ENCODE measurements at places on chromosomes 6 and 20. TPM values are rescaled to one million over a fixed set of nuclear protein-coding genes. Genes with fewer than 3 reads are reported as not detected.

CTAGE9 gene
- total RNA-seq, result not detected

ABRACL gene
- total RNA-seq, result 33.2 TPM

FAM162B gene
- total RNA-seq, result not detected

SPO11 gene
- total RNA-seq, result not detected

SYNDIG1 gene
- 10.4 TPM for total RNA-seq

SLA2 gene
- not detected for total RNA-seq

GRM1 gene
- 0.17 TPM for total RNA-seq

ARG1 gene
- total RNA-seq, result not detected

FAM83B gene
- total RNA-seq, result not detected

TP53RK gene
- 19.0 TPM for total RNA-seq

ADGRF4 gene
- not detected for total RNA-seq

TFAP2C gene
- total RNA-seq, result 35.3 TPM

UBE2J1 gene
- 31.5 TPM for total RNA-seq

TENT5A gene
- total RNA-seq, result 2.7 TPM

CLDN20 gene
- not detected for total RNA-seq

HLA-DOA gene
- 0.69 TPM for total RNA-seq

ACSS1 gene
- total RNA-seq, result not detected

C20orf204 gene
- 3.9 TPM for total RNA-seq

SAPCD1 gene
- 3.7 TPM for total RNA-seq

DNAH8 gene
- total RNA-seq, result not detected

HLA-F gene
- 1.9 TPM for total RNA-seq

SLC12A5 gene
- 10.4 TPM for total RNA-seq

PAK5 gene
- total RNA-seq, result 6.8 TPM

BEND6 gene
- 1.2 TPM for total RNA-seq

ATP6V1G2 gene
- total RNA-seq, result 95.6 TPM

PAX1 gene
- not detected for total RNA-seq

HEY2 gene
- total RNA-seq, result 2.1 TPM

ASIP gene
- not detected for total RNA-seq

MAPK13 gene
- 4.2 TPM for total RNA-seq

SIRPD gene
- not detected for total RNA-seq

AIF1 gene
- total RNA-seq, result not detected
